ENCODE measurements at places on chromosomes 6 and 20.

DNA sequence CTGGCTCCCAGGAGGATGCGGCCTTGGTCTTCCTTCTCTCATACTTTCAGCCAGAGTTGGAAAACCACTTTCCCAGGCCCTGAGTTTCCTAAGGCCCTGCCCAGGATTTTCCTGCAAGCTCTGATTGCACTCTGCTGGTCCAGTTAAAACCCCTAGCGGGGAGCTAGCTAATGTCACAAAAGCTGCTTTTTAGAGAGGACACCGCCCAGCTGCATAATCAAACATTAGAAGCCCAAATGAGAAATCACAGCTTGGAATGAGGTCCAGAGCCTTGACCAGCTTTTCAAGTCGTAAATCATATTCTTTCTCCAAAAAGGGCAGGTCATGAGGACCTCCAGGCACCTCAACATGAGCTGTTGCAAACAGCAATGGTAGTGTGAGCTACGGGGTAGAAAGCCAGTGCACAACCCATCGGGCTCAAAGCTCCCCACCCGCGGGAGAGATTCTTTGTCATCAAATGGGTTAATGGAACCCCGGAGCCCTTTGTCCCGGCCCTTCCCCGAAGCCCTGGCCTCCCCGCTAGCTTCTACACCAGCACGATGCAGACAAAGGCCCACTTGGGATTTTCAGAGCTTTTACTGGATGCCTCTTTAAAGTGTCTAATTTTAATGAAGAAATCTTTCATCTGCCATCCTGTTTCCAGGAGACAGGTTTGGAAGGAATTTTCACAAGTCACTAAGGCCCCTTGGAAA, 134.0 kb downstream of the SCML4 start:
- DNase-seq: no peak

- DNase-seq: peak; percentile 63
Measured at GRCh38 chr6:167047554-167047953, 48.4 kb downstream of the CEP43 start.

DNA sequence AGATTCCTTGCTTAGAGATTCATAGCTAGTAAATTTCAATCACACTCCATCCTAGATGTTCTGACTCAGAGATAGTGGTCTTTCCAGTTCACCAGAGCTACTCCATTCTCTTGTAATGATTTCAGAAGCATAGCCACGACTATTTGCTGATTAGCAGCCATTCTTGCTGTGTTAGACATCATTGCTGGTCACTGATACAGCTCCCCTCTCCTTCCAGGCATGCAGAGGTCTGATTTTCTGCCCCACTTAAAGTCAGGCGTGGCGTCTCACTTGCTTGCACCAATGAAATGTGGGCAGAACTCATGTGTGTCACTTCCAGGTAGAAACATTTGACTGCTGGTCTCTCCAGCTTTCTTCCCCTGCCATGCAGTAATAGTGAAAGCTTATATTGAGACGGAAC, 168.9 kb upstream of the JARID2 start:
- no peak for DNase-seq

DNA sequence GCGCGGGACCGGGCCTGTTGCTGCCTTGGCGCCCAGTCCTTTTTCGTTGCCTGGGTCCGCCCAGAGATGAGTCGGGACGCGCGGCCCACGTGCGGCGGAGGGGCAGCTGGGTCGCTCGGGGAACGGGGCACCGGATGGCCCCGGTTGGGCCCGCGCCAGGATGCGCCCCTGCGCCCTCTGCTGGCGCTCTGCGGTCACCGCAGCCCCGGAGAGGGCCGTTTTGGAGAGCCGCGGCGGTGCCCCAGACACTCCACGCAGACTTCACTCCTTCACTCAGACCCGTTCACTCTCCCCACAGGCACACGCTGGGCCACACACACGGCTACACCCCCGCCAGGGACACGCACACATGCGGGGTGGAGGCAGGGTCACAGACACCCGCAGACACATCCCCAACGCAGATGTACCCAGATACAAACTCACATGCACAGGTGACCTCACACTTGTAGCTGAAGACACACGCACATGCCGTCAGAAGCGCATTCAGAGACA, 38.8 kb downstream of the SRC start:
- peak; percentile 65 for DNase-seq

- no peak for DNase-seq
Measured at GRCh38 chr20:52681288-52681687, 290.9 kb upstream of the TSHZ2 start.

GRCh38 chr6:44002067-44002592, 125.1 kb downstream of the MRPL14 start:
- peak; percentile 34 for DNase-seq

DNA sequence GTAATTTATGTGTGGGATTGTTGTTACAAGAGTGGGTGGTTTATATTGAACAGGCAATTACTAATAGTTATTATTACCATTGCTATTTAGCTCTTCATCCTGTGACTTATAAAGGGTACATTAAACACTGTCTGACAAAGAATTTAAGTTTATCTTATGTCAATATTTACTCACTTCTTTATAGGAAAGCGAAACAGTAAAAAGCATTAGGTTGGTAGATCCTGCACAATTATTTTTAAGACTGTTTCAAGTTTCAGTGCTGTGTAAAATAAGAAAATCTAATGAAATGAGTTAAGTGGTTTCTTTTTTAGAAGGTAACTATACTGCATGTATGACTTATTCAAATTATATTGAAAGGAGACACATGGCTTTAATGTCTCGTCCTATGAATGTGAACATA, 135.8 kb upstream of the MAP3K7 start:
- no peak for DNase-seq

DNA sequence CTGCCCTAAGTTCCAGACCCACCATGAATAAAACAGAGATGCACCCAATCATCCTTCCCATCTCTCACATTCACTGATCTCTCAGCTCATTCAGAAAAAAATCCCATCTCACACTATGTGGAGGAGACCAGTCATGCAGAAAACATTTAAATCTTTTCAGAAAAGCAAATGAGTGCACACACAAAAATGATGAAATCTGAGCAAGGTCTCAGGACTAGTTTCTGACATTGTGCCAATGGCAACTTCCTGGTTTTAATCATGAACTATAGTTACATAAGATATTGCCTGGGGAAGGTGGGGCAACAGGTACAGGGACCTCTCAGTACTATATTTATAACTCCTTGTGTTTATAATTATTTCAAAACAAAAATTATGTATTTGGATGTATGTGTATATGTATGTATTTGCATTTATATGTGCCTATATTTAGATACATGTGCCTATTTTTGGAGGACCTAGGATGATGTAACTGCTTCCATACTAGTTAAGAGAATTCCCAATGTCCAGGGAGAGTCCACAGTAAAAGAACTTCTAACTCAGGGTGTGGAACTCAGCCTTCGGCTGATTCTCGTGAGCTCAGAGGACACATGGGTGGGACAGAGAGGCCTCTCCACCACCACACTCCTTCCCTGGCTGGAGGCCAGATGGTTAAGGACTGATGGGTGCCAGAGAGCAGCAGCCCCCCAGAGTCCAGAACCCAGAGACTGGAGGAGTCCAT, 71.7 kb upstream of the MAP3K4 start:
- DNase-seq: no peak

Data from stimulated activated naive CD4-positive, alpha-beta T cell treated with Interleukin-2 at 50 U/mL for 16 hours (primary cell).